NCI-H524 (cell line): ENCODE measurements at places on chromosomes 2 and 18.

- DNase-seq = no peak
Observed at GRCh38 chr2:80546766-80547165, 242.2 kb upstream of the LRRTM1 start.

- DNase-seq = no peak
Observed at GRCh38 chr2:226690461-226691024, 109.1 kb downstream of the IRS1 start.

DNA sequence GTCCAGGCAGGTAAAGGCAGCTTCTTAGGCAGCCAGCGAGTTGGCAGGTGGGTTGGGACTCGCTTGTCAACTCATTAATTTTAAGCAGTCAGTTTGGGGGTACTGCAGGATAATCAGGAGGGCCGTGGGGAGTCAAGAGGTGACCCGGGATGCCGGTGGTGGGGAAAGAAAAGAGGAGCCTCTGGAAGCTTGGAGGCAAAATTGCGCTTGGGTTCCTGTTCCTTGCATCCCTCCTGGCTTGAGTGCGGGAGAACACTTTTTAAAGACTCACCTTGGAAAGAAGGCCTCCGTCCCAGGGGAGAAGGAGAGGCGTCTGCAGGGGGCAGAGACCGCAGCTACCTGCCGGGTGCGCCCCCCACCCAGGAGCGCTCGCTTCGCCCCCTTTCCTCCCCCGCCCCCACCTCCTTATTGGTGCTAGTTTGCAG lies at the start of gene KCNJ3:
Gene KCNJ3 (plus strand): TSS at position 400 of the 425 bp plus-strand sequence. CDS start 81 bp downstream, outside the sequence.
- DNase-seq = no peak

DNA sequence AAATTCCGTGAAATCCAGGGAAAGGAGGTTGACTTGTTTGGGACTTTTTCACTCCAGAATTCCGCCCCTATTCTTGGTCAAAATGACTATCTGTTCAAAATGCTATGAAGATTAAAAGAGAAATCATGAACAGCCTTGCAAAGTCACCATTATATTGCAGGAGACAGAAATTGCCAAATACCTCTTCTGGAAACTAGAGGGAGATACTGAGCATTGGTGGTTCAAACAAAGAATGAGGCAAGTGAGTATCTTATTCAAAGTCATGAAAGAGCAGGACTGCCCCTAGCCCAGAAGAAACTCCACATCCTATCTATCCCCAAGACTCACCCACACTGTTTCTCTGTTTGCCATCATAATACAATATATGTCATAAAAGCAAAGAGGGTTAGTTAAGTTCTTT lies 862.3 kb upstream of the POU3F3 start:
- DNase-seq = peak; percentile 1

GRCh38 chr2:156892467-156893281 lies 364.8 kb upstream of the GALNT5 start:
- peak; percentile 28 for DNase-seq

DNA sequence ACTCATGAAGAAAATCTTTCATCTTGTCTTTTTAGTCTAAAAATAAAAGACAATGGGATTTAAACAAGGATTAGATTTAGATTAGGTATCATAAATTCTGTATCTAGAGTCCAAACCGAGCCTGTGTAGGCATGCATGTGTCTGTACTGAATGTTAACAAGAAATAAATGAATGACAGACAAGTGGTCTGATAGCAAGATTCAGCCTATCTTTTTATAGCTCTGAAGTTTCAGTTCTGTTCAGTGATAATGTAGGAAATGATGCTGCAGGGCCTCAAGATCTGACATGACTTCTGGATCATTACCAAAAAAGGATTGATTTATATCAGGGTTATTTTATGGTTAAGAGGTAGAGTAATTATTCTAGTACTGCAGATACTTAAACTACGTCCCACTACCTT lies 137.0 kb upstream of the ATP5MC3 start:
- DNase-seq = no peak

GRCh38 chr18:47929681-47930198 lies 719 bp downstream of the SMAD2 start:
- DNase-seq = peak; percentile 52

DNA sequence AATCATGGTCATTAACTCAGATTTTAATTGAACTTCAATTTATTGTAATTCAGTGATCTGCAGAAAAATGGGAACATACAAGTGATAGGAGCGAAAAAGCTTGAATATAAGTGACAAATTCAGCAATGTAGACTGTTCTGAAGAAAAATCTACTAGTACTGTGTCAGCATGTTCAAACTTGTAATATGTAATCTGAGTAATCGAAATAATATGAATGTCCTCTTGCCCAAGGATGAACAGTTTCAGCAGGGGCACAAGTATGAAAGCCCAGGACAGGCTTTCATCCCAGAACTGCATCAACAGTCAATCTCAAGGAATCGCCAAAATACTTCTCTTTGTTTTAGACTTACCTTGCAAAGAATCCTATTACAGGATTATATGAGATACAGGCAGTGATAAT lies 1110.5 kb downstream of the LRP1B start:
- DNase-seq = no peak

DNA sequence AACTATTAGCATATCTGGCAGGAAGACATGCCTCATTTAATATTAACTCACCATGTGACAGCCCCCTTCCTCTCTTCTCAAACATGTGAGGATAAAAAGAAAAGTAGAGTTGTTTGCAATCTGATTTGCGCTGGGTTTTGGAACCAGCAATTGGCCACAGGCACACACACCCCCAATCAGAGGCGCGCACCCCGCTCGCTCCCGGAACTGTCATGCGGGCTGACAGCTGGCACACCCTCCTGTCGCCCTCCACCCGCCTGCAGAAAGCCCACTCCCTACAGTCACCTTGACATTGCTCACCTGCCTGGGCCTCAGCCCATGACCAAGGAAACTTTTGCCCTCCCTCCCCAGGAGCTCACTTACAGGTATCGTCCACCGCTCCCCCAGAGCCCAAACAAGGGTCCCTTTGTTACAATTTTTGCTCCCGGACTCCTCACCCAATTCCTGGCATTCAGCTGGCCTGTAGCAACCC lies 1.1 kb downstream of the COBLL1 start:
- DNase-seq = peak; percentile 39

DNA sequence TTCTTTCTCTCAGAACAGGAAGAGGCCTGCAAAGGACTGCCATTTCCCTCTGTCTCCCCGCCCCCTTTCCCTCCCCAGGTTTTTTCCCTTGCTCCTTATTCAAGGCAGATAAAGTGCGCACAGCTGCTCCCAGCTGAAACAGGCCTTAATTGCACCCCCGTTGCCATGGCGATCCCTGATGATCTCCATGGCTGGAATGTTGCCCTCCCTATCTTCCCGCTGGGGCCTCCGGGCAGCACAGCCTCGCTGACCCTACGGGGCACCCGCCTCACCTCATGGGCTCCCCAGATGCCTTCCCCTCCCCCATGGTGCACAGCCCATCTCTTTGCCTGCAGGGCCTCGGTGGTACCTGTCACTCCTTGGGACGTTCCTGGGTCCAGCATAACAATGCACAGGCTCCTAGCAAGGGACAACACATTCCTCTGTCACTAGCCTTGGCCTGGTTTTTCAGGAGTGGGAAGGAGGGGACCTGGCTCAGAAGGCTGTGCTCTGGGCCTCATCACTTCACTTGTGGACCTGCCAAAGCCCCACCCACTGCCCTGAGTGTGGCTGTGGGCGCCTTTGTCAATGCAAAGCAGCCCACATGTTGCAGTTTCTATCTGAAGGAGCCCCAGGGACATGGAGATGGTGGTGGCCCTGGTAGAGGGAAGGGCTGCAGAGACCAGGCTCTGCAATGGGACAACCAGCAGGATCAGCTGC lies 115.0 kb downstream of the CELF4 start:
- DNase-seq = peak; percentile 82

- no peak for DNase-seq
Observed at GRCh38 chr18:35010993-35011392, 30.2 kb upstream of the MAPRE2 start.

DNA sequence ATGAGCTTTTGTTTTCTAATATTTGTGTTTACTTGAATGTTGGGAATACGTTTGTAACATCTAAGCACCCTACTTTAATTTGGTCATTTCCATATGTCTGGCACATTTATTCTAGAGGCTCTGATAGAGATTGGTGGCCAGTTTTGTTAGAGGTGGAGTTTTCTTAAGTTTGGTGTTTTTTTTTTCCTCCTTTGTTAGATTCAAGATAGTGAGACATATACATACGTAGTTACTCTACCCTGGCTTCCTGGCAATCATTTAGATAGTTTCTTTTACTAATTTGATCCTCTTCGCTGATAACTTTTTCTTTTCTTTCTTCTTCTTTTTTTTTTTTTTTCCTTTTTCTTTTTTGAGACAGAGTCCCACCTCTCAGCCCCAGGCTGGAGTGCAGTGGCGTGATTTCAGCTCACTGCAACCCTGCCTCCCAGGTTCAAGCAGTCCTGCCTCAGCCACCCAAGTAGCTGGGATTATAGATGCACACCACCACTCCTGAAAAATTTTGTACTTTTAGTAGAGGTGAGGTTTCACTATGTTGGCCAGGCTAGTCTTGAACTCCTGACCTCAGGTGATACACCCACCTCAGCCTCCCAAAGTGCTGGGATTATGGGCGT lies 26.6 kb downstream of the SMCHD1 start:
- no peak for DNase-seq

GRCh38 chr2:173797586-173798263 lies 167.4 kb downstream of the SP3 start:
- DNase-seq = no peak

- no peak for DNase-seq
Observed at GRCh38 chr2:231013820-231014219, 17.9 kb downstream of the SPATA3 start.

DNA sequence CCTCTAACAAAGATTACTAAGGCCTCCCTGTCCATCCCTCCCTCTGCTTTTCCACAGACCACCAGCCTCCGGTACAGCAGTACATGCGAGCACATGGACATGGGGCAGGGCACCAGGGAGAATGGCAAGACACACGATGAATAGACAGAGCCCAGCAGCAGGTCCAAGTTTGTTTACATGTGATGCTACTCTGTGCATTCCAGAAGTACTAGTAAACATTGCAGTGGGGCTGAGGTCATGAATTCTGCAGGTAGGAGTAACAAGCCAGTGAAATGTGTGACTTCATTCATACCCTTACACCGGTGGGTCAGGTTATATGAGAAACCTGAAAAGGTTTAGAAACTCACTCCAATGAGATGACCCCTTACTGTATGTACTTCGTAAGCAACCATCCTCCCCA lies 205.7 kb downstream of the BCL11A start:
- DNase-seq = no peak

- no peak for DNase-seq
Observed at GRCh38 chr18:10791169-10791831, 265.5 kb downstream of the NAPG start.

GRCh38 chr2:196218106-196218505 lies 46.7 kb upstream of the STK17B start:
- DNase-seq = no peak

GRCh38 chr2:81495556-81495955 lies 1191.0 kb upstream of the LRRTM1 start:
- DNase-seq = no peak

DNA sequence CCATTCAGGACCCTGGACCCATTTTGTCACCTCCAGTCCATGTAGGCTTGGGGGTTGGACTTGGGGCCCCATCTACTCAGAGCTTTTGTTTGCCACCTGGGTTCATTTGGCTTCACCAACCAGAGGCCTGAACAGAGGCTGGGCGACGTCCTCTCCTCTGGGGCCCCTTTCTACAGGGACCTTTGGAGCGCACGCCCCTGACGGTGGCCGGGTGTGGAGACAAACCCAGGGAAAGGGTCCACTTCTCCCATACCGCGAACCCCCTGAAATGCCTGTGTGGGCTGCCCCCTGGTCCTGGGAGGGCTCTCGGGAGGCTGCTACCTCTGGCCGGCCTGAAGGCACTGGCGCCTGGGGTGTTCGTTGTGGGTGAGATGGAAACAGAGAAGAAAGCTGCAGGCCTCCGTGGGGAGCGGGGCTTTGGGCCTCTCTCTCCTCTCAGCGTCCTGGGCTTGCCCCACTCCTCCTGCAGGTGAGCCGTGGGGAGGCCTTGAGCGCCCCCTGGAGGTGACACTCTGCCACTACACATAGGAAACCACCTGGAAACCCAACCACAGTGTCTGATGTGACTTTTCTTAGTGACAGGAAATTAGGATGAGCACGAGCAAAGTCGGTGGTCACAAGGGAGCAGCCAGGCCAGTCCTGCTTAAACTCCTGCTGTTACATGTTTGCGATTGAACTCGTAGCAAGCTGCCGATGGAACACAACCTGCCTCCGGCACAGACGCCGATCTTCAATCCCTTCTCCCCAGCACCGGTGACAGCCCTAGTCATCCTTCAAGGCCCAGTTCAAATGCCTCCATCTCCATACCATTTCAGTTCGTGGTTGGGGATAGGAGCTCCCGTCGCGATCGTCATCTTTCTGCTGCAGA lies 12.0 kb upstream of the NTSR2 start:
- DNase-seq = peak; percentile 55

- no peak for DNase-seq
Observed at GRCh38 chr2:158095912-158096311, 5.8 kb upstream of the UPP2 start.

DNA sequence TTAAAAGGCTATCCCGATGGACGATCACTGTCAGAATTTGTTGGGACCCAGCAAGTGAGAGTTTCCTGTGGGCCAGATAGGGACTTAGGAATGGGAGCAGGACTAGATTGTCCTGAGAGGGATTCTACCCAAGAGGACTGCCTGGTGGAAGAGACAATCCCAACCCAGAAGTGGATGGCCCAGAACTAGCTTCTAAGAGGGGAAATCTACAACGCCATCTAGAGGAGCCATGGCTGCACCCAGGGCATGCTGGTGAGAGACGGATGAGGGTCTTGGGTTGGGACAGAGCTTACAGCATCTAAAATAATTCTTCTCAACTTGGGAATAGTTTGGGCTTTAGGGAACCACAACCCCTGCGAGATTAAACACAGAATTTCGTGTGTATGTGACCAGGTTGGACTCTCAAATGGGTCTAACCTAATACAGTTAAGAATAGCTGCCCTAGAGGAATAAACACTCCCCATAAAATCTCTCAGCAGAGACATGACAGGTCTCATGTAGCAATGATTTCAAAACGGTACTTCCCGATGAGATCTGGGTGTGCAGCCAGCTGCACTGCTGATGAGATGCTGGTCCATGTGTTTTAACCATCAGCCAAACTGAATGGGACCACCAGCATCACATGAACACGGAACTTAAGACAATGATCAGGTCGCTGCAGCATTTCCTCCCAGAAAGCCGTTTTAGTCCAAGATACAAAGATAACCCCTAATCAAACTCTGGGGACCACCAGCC lies 50.8 kb downstream of the CCBE1 start:
- DNase-seq = no peak

DNA sequence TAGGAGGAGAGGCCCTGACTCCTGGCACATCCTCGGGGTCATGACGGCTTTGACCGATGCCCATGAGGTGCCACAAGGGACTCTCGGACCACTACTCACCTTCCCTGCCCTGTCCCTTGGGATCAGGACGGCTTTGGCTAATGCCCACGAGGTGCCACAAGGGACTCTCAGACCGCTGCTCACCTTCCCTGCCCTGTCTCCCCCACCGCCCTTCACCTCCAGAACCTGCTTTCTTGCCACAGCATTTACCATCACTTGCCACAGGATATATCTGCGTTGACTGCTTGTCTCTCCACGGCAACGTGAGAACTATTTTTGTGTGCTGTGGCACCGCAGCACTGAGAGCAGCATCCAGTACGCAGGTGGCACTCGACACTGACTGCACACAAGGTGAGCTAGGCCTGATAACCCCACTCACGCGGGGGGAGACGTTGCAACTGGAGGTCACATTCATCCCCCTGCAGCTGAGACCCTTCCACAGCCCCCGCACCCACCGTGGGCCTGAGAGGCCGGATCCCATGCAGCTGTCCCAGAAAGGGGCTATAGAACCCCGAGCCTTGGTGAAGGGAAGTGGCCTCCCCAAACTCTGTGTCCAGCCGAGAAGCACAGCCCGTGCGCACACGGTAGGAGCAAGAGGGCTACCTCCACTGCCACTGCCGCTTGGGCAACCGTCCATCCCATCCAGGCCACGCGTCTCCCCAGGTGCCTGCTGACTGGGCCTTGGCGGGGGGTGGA lies 47.5 kb downstream of the ANO7 start:
- no peak for DNase-seq
